ENCODE measurements at places on chromosomes 6 and 20.

- no peak for DNase-seq
Observed at GRCh38 chr6:87220997-87221396, 65.6 kb downstream of the ZNF292 start.

DNA sequence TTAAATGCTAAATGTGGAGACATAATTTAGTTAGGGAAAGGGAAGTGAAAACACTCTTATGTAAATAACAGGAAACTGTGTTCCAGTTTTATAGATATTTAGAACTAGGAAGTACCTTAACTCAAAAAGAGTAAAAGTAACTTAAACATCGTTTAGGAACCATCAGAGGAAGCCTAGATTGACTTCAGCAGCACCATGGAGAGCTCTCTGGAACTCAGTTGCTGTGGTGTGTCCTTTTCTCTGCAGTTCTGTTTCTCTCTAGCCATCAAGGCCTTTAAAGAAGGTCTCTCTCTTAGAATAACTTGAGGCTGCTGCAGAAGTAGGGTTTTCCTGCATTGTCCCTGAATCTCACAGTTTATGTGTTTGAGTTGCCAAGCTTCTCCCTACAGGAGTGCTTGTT is 26.9 kb downstream of the CLVS2 start:
- no peak for DNase-seq

DNA sequence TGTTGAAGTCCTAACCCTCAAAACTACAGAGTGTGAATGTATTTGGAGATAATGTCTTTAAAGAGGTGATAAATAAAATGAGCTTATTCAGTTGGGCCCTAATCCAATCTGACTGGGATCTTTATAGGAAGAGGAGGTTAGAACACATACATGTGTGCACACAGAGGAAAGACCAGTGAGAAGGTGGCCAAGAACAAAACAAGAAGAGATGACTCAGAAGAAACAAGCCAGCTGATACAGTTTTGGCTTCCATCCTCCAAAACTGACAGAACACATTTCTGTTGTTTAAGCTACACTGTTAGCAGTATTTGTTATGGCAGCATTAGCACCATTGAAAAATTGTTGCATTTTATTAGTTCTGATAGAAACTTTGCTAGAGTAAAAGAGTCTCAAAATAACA is 609.3 kb upstream of the IMPG1 start:
- no peak for DNase-seq

- DNase-seq = no peak
Observed at GRCh38 chr6:29632789-29633533, at the start of gene GABBR1. GABBR1 (minus strand) TSS chr6:29633183; CDS start chr6:29632385, 798 bp downstream.

- DNase-seq = peak; percentile 17
Observed at GRCh38 chr6:13234130-13234529, 94.2 kb downstream of the TBC1D7 start.

DNA sequence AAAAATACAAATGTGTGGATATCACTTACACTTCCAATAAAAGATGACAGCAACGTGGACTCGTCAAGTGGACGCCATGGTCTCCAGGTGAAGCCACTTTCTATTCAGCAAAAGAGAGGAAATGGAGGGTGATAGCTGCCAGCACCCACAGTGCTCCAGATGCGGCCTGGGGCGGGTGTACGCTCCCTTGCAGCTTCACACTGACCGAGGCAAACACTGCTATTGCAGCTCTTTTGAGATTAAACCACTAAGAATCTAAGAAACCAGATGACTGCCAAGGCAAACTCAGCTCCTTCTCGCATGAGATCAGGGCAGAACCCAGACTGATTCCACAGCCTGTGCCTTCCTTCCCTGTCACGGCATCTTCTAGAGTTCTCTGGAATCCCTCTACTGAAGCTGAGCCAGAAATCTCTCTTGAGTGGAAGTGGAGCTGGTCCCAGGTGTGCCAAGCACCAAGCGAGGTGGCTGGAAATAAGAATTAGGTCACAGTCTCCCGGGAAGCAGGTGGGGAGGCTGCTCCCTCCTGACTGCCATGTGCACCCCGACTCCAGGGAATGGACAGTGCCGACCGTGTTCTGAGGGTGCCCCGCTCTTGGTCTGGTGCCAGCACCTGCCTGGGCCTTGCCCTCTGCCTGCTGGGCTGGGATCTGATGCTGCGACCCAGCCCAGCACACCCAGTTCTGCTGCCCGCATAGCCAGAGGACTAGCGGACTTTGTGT is 90.1 kb upstream of the AFDN start:
- DNase-seq = no peak

GRCh38 chr6:42404484-42404883 is 47.2 kb downstream of the TRERF1 start:
- peak; percentile 85 for DNase-seq

DNA sequence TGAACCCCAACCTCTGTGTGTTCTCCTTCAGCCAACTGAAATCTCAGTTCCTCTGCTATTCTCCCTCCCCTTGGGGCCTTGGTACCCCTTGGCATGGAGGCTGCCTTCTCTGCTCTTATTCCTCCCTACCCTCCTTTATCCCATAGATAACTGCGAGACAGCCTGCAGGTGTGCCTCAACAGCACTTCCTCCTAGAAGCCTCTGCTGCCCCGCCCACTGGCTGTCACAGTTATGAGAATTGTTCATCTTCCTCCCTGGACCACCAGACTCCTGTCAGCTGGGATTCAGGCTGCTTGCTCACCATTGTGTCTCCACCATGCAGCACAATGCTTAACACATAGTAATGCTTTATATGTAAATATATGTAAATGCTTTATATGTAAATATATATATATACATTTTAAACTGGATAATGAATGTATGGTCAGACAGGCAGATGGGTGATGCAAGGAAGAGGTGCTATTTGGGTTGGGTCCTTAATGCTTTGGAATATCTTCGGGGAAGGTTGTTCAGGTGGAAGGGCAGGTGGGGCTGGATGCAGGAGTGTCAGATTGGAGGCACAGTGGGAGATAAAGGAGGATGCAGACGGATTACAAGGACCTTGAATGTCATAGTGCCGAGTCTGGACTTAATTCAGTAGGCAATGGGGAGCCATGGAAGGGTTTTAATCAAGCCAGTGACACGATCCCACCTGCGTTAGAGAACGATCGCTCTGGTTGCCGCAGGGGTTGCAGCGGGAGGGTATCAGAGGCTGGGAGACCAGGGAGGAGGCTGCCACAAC is 4.9 kb downstream of the CDH22 start:
- DNase-seq = no peak

- DNase-seq = no peak
Observed at GRCh38 chr6:52304983-52305390, 20.4 kb upstream of the MCM3 start.

- DNase-seq = no peak
Observed at GRCh38 chr6:83190626-83191025, 2.4 kb downstream of the PGM3 start.

GRCh38 chr20:44704551-44704971 is 10.6 kb upstream of the CCN5 start:
- no peak for DNase-seq

- no peak for DNase-seq
Observed at GRCh38 chr6:91221072-91221720, 634.3 kb upstream of the MAP3K7 start.

DNA sequence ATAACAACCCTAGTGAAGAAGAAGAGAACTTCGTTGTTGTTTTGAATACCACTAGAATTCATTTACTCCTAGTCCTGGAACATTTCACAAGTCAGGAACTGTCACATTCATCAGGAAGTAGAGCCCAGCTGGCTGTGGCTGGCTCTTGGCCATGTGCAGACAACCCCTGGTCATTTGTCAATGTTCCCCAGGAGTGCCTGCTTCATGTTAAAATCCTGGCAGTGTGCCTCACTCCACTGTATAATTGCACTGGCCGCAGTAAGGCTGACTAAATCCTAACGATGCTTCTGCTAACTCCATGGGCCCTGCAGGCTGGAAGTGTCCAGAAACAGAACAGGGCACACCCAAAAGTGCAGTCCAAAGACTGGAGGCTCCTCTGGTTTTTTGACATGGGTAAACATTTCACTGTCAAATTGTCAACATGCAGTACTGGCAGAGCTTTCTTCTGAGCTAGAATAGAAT is 41.5 kb upstream of the ADGRF1 start:
- no peak for DNase-seq

GRCh38 chr20:316316-317068 is 8.9 kb upstream of the SOX12 start:
- no peak for DNase-seq

DNA sequence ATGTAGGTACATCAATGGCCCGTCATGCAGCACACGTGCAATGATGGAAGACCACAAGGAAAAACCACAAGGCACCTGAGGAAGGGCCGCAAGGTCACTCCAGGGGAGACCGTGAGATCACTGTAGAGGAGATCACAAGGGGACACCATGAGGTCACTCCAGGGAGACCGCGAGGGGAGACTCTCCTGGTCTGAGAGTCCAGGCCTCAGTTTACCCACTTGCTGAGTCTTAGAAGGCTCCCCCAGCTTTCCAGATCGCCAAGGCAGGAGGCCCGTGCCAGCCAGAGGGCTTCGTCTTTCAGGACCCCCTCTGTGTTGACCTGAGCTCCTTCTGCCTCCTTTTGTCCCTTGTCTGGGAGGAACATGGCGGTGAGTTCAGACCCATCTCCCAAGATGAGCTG is 232.2 kb downstream of the ERMARD start:
- DNase-seq = no peak

GRCh38 chr6:13883966-13884365 is 40.8 kb upstream of the RNF182 start:
- no peak for DNase-seq

GRCh38 chr20:50673466-50674137 is 17.7 kb downstream of the RIPOR3 start:
- no peak for DNase-seq

DNA sequence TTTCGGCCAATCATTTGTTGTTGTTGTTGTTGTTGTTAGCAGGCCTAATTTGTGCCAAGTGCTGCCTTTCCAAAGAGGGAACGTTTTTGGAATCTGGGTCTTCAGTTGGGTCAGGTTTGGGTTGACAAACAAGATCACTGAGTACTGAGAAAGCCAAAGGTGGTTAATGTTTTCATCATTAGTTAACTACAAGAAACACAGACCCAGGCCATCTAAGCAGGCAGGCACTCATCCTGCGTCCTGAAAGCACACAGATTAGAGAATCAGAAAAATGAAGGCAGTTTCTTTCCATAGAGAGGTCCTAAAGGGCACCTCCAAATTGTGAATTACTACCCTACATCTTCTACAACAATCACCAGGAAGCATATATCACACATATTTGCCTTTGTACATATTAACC is 15.1 kb upstream of the SIRPG start:
- no peak for DNase-seq

GRCh38 chr6:31691078-31691463 is 10.2 kb upstream of the LY6G5C start:
- DNase-seq = no peak

DNA sequence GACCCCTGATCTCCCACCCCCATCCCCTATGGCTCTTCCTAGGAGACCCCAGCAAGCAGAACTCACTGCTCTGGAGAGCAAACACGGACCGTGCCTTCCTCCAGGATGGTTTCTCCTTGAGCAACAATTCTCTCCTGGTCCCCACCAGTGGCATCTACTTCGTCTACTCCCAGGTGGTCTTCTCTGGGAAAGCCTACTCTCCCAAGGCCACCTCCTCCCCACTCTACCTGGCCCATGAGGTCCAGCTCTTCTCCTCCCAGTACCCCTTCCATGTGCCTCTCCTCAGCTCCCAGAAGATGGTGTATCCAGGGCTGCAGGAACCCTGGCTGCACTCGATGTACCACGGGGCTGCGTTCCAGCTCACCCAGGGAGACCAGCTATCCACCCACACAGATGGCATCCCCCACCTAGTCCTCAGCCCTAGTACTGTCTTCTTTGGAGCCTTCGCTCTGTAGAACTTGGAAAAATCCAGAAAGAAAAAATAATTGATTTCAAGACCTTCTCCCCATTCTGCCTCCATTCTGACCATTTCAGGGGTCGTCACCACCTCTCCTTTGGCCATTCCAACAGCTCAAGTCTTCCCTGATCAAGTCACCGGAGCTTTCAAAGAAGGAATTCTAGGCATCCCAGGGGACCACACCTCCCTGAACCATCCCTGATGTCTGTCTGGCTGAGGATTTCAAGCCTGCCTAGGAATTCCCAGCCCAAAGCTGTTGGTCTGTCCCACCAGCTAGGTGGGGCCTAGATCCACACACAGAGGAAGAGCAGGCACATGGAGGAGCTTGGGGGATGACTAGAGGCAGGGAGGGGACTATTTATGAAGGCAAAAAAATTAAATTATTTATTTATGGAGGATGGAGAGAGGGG is 1.4 kb downstream of the LTA start:
- DNase-seq = no peak

- no peak for DNase-seq
Observed at GRCh38 chr6:70557998-70558397, 8.7 kb upstream of the SDHAF4 start.

GRCh38 chr6:86961455-86962200 is 24.3 kb downstream of the HTR1E start:
- DNase-seq = no peak

GRCh38 chr20:34574426-34574825 is 15.9 kb downstream of the MAP1LC3A start:
- DNase-seq = no peak

GRCh38 chr6:39812853-39813533 is 20.8 kb downstream of the DAAM2 start:
- DNase-seq = no peak

DNA sequence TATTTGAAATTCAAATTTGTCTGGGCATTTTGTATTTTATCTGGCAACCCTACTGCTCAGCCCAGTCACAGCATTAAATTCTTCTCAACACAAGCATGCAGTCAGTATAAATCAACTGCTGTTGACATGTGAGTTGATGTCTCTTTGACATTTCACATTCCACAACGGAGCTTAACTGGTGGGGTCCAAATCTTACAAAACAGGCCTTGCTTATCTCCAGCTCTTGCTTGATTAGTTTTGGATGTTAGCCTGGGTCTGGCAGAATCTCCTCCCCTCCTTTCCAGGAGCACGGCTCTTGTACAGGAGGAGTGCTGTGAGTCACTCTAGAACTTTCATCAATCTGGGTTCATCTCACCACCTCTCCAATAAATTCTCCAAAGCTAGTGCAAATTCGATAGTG is 80.8 kb upstream of the PHACTR1 start:
- DNase-seq = no peak

DNA sequence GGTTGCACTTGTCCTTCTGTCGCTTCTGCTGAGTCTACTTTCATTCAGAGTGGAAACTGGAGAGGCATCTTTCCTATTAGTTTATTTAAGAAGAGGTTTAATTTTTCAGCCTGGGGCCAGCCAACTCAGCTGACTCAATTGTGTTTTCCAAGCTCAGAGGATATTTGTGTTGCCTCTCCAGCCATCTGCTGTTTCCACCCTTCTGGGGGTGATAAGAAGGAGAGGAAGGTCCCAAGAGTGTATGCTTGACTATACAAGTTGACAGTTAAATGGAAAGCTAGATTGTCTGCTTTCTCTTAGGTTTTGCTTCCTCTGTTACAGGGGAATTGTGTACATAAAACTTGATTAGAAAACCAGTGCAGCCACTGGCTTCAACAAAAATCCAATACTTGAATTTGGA is 3.0 kb downstream of the PSMF1 start:
- no peak for DNase-seq

Measured in keratinocyte (primary cell).